ENCODE measurements at places on chromosomes 2 and 18.

DNA sequence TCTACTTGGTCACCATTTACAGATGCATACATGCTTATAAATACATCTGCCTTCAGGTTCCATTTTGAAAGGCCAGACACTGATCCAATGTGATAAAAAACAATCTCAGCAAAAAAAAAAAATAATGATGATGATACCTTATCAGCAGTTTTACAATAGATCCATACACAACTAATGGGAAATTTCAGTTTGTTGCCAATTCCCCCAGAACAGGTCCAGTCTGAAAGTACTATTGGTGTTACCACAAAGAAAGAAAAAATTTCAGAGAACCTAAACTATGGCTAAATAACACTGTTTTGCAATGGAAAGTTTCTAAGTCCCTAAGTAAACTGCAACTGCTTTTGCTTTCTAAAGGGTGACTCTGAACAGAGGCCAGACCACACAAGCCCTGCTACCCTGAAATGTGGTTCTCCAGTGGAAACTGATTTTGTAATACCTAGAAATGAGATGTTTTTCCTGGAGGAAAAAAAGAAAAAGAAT is 54.1 kb downstream of the LPIN2 start:
- no peak for DNase-seq

DNA sequence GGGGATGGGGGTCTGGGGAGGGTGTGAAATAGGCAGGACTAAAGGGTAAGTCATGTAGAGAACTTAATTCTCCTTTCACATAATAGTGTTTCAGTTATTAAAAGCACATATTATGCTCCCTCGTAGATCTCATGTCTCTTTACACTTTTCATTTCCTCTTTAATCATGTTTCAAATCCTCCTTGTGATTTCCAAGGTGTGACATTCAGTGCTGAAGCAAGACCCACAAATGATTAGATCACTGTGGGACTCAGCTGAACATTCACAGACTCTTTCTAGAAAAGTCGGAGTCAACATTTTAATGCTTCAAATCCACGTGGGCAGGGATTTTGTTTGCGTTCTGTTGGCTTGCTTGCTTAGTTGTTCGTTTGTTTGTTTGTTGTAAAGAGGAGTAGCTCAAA is 34.7 kb upstream of the CALCRL start:
- no peak for DNase-seq

DNA sequence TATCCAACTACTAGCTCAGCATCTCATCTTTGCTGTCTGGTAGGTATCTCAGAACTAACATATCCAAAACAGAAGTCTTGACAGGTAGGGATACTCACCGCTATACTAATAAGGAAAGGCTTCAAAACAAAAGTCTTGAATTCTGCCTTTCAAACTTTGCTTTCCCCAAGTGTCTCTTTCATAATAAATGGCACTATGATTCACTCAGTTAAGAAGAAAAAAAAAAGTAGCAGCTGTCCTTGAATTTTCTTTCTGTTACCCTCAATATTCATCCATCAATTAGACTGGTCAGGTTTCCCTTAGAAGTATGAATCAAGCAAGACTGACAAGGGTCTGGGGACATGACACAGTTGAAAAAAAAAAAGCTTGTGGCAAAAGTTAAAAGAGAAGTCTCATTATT is 175.1 kb downstream of the GULP1 start:
- DNase-seq, result no peak

DNA sequence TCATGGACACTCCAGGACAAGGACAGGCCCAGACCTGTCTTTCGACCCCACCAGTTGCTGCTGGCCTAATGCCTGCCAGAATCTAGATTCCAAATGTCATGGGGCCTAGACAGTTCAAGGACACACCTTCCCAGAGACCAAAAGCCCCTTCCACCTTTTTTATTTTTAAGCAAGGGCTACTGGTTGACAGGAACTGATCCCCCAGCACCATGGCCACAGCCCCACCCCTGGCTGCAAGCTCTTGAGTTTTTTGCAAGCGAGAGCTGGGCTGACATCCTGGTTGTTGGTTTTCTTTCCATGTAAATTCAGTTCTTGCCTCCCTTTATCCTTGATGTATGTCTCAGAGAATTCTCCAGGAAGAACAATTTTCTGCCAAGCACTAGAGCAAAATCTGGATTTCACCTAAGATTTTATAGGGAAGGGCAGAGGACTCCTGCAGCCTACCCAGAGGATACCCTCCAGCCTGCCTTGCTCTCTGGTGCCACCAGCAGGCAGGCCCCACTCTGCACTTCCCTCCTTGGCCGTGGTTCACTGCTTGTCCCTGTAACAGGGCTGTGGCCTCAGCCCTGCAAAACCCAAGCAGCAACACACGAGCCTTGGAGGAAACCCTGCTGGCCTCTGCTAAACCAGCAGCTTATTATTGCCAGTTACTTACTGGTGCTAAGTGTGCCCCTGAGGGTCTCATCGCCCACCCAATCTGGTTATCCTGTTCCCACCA is 97.7 kb downstream of the TWIST2 start:
- no peak for DNase-seq

DNA sequence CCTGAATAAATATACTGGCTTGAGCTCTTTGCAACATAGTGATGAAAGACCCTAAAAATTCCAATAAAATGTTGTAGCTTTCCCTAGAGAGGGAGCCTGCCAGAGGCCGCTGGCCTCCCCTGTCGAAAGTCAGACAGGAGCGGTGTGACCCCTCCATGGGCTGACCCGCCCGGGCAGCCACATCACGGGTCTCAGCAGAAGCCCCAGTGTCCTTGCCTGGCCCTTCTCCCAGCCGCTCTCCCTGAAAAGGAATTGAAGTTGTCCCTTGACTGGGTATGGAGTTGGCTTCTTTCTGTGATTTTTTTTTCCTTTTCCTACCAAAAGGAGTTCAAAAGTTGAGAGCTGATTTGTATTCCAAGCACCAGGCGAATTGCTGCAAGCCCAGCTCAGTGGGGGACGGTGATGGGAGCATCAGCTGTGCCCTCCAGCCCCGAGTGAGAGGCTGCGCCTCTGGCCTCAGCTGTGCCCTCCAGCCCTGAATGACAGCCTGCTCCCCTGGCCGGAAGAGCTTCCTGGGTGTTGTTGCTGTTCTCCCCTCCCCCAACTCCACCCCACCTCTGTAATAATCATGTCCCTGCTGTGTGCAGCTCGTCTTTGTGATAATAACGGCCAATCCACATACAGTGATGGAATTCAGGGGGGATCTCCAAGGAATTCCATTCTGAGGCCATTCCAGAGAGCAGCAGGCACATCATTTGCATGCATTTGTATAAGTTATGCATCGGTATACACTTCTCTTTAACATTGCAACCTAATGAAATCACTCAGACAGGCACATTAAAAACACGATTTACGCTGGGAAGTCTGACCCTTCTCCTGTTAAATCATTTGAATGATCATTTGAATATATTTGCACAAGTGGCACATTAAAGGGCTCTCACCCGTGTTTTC is 501.0 kb downstream of the EIPR1 start:
- DNase-seq, result no peak

DNA sequence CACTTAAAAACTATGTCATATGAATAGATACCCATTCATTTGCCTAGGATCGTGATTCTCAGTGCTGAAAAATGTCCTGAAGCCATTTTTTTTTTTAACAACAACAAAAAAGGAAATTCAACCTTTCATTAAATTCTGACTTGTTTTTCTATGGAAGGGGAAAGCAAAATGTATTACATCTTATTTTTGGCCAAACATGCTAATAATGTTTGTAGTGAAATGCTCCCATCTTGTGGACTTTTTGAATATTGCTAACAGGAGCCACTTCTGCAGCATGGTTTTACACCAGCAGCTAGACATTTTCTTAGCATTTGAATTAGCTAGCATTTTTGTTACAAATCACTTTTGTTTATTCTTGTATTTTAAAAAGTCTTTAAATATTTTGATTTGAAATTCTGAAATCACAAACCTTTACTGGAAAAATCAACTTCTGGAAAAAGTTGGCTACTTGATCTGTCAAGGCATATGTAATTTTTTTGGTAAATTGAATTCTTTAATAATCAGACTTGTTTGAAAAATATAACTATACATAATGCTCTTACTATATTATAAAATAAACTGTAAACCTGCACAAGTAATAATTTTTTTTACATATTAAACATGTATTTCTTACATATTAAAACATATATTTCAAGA is 75.8 kb downstream of the KIDINS220 start:
- DNase-seq, result peak; percentile 57

- DNase-seq, result no peak
These were observed 52.2 kb downstream of the NGEF start for GRCh38 chr2:232960862-232961261.

GRCh38 chr2:100861340-100861739 is 41.4 kb downstream of the NPAS2 start:
- DNase-seq, result no peak

DNA sequence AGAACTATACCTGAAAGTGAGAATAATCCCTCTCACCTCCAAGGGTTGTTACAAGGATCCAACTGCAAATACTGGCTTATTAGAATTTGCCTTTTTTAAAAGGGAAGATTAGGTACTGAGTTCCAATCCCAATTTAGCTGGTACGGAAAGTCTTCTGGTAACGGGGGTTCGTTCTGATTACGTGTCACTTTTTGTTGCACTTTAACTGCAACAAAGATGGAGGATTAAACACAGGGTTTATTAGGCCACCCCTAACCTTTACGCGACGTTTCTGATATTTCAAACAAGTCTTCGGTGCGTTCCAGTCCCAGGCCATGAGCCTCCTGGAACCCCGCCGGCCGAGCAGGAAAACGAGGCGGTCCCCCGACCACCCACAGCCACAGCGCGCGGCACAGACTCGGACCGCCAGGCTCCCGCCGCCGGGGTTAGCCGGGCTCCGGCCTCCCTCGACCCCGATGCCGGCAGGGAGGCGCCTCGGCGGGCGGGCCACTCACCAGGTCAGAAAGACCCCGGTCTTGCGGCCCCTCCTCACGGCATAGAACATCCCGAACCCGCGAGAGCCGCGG is 411 bp downstream of the RNASEH1 start:
- peak; percentile 68 for DNase-seq

GRCh38 chr2:157782057-157782845 is 93.9 kb downstream of the ACVR1 start:
- no peak for DNase-seq

- peak; percentile 53 for DNase-seq
These were observed 43.9 kb upstream of the RAB11FIP5 start for GRCh38 chr2:73156539-73157124.

DNA sequence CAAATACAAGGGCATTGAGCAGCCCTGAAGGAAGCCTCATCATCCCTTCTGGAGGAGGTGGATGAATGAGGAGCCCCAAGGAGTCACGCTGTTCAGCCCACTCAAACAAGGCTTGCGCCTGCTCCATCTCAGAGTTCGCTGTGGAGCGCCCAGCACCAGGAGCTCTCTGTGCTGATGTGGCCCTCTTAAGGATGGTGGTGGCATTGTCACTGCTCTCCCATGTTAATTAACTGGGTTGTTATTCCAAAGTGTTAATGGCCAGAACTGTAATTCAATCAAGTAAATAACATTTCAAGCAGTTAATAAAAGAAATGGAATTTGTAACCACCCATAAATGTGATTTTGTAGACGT is 726.0 kb upstream of the RAB6C start:
- no peak for DNase-seq

DNA sequence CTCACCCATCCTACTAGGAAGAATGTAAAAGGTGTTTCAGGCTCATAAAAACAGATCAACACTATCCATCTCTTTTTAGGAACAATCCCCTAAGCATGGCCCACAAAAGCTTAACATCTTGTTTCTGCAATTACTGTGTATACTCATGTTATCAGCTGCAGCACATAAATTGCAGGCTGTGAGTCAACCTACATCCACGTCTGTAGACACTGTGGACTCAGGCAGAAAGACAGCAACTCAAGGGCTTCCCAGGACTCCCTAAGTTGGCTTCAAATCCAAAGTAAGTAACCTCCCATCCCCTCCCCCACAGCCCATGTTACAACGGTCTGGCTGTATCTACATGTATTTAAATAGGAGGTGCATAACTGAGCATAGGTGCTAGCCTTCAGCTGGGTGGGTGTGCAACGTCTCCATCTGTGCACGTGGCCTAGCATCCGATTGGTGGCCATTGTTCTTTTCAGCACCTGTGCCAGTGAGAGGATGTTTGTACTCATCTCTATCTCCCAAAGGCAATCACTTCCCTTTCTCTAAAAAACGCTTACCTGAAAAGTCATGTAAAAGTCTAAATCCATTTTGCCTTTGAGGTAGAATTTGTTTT is 30.1 kb downstream of the UXS1 start:
- peak; percentile 20 for DNase-seq

- no peak for DNase-seq
These were observed 74.8 kb upstream of the PIEZO2 start for GRCh38 chr18:11224153-11224552.

DNA sequence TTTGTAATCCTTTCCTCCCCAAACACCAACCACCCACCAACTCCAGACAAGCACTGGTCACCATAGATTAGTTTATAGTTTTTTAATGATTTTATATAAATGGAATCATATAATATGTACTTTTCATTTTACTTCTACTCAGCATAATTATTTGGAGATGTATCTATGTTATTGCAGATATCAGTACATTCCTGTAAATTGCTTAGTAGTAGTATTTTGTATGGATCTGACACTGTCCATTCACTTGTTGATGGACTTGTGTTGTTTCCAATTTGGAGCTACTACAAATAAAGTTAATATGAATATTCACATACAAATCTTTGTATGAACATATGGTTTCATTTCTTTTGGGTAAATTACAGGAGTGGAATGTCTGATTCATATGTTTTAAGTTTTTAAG is 31.0 kb downstream of the ZC3H15 start:
- no peak for DNase-seq

DNA sequence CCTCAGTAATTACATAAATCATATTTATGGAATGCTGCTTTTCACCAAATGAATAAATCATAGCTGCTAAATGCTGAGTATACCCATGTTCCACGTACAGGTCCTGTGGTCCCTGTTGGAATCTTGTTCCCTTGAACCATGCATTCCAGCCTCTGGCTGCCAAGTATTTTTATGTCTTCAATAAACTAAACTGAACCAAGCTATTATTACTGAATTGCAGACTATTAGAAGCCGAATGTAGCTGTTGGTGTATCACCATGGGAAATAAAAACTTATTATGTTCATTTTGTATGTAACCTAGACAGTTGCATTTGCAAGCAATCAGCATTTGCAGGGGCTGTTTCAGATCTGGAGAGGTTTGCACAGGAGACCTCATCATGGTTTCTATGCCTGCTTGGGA is 362.4 kb downstream of the ADCYAP1 start:
- no peak for DNase-seq

DNA sequence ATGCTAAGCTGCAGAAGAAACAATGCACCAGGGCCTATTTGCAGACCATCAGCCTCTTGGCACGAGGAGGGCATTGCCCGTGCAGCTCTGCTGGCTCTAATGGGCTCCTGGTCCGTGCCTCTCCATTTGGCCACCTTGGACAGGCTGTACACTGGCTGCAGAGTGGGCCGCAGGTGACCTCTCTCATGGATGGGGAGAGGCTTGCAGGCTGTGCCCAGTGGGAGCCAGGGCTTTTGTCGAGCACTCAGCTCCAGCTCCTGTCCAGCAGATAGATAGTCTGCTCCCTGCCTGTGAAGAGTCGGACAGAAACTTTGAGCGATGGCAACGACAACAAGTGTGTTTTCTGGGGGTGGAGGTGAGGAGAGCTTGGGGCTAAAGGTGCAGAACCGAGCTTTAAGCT is 100.9 kb downstream of the MBP start:
- no peak for DNase-seq
